ENCODE measurements at places on chromosomes 11 and 22.

DNA sequence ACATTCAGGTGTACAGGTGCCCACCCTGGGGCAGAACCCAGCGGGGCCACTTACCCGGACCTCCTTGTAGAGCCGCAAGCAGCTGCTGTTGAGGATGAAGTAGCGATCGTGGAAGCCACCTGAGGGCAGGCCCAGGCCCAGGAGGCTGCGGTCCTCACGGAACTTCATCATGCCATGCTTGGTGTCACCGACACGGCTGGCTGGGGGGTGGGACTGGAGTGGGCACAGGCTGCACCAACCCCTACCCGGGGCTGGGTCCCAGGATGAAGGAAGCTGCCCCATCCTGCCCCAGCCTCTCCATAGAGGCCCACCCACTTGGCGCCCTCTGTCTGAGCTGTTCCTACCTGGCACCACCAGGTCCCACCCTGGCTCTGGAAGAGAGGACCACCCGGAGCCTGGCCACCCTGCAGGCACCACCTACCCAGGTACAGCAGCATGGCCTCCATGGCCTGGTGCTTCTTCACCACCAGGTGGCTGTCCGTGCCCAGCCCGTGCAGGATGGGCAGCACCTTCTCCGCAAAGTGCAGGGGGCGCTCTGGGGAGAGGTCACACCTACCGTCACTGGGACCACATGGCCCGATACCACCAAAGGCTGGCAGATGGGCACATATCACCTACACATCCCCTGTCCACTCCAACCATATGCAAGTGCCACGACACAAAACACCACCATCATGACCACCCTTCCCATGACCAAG lies 19.2 kb upstream of the PDE2A start:
- no peak for DNase-seq

DNA sequence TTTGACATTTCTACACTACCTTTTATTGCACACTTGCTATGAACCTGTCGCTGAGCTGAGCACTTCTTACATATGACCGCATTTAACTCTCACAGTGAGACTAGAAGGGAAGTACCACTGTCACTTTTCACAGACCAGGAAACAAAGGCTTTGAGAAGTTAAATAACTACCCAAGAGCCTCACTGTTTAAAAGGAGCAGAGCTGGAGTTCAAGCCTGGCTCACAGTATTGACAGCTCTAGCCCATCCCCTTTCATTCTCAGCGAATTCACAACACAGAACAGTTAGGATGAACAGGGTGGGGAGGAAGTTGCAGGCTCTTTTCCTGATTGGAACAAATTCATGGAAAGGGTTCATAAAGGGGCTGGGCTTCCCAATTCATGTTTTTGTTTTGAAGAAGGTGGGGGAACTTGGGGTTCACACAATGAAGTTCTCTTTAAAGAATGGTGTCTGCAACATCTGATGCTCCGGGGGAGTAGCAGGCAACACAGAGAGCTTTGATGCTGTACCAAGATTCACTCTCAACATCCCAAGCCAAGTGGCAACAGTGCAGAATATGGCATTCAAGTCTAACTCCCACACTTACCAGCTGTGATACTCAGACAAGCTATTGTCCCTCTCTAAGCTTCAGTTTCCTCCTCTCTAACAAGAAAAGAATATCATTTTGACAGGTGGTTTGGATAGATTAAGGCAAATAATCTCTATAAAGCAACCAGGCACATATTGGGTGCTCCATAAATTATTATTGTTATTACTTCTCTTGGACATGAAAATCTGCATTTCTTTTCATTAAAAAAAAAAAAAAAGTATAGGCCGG lies 17.2 kb downstream of the SCGB1A1 start:
- DNase-seq: no peak

DNA sequence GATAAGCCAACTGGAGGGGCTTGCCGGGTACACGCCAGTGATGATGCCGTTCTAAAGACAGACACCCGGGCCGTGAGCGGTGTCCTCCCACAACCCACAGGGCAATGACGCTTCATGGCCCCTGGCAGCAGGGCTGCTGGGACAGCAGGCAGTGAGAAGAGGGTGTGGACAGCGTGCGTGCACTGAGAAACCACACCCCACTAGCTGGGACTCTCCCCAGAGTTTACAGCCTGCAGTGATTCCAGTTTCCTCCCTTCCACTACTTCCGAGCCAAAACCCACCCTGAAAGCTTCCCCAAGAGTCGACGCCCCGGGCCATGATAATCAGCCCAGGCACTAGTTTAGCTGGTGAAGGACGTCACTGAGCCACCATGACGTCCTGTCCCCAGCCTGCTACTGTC lies 29.2 kb downstream of the CPT1A start:
- no peak for DNase-seq

DNA sequence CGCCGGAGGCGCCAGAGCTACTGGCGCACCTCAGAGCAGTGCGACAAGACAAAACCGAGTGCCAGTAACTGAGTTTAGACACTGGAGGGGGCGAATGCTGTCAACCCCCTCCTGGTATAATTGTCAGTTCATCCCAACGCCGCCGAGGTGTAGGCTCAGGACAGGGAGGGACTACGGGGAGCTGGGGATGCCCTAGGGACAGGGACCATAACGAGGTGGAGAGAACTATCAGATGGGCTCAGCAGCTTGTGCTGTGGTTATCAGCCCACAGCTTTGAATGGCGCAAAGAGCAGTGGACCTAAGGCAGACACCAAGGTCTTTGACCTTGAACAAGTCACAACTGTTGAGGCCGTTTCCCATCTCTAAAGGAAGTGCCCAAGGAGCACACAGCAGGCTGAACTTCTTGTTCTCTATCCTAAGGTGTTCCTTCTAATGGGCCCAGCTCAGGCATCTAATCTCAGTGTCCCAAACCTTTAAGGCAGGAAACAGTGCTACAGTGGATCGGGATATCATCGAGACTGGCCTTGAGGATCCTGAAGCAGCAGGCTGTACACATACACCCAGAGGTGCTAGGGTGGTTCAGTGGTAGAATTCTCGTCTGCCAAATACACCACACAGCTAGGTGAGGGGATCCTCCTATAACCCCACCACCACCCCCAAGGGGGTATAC lies 958 bp upstream of the TUT1 start:
- no peak for DNase-seq

Data from CD4-positive, alpha-beta T cell treated with Interleukin-6 at 100 ng/mL for 8 hours (primary cell).